Activated naive CD8-positive, alpha-beta T cell treated with anti-CD3 and anti-CD28 coated beads for 36 hours (primary cell): ENCODE measurements at places on chromosomes 1 and 21. TPM values are rescaled to one million over a fixed set of nuclear protein-coding genes. Genes with fewer than 3 reads are reported as not detected.

The GPATCH4 gene
- 103 TPM for total RNA-seq

The SPRR2E gene
- total RNA-seq: not detected

The KCND3 gene
- not detected for total RNA-seq

The CELA3A gene
- total RNA-seq: not detected

The ZNF648 gene
- total RNA-seq: not detected

The KMO gene
- total RNA-seq: 0.34 TPM

The LCE6A gene
- not detected for total RNA-seq

The SELENON gene
- 15.0 TPM for total RNA-seq

The UBE2U gene
- total RNA-seq: not detected

The DMRTA2 gene
- total RNA-seq: not detected

The DENND4B gene
- total RNA-seq: 90.2 TPM

The MTOR gene
- 43.0 TPM for total RNA-seq

The SH2D1B gene
- not detected for total RNA-seq
